ENCODE measurements at places on chromosomes 5 and 9.

DNA sequence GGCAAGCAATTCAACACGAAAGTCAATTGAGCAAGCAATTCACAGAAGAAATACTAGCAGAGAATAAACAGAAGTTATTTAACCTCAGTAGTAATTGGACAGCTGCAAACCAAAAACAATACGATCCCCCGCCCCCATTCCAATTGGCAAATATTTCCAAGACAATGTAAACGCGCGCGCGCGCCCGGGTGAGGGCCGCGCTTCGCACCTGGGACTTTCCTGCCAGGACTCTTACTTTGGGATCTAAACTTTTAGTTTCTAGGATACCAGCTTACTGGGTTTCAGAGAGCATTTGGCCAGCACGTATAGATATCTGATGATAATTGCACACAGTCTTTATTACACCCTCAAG, 8.6 kb downstream of the RUFY1 start:
- DNase-seq, result no peak

GRCh38 chr5:161544350-161544765, 2.2 kb downstream of the GABRB2 start:
- DNase-seq, result peak; percentile 23

- DNase-seq, result no peak
These were observed 699.0 kb upstream of the ARRDC3 start for GRCh38 chr5:92081958-92082712.

- no peak for DNase-seq
These were observed 633.5 kb downstream of the DTWD2 start for GRCh38 chr5:118354797-118355196.

GRCh38 chr9:91196103-91196950, 165.4 kb downstream of the AUH start:
- no peak for DNase-seq

GRCh38 chr5:150481972-150482406, 25.9 kb upstream of the NDST1 start:
- DNase-seq, result no peak

GRCh38 chr9:123335193-123335985, 20.6 kb upstream of the CRB2 start:
- DNase-seq, result no peak

DNA sequence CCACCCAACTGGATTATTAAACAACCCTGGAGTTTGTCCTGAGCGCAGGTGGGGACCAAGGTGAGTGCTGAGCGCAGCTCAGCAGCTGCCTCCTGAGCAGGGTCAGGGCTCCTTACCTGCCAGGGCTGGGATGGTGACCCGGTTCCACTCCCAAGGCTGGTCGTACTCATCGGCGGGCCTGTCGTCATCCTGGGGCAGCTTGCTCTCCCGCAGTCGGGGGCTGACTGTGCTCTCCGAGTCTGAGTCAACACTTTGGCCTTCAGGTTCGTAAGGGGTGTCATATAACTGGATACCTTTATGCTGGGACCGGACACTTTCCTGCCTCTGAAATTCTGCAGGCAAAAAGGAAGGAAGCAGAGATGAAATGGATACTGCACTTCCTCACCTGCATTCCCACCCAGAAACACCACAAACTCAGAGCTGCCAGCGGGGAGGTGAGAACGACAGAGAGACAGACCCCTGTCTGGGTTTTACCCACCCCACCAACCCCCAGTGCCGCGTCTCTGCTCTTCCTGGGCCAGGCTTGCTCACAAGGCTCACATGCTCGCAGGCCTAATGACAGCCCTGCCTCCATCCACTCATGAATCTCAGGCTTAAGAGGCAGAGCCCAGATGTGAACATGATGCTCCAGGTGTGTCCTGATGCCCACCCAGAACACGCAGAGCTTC, 70.7 kb upstream of the SLC25A51 start:
- DNase-seq, result no peak

DNA sequence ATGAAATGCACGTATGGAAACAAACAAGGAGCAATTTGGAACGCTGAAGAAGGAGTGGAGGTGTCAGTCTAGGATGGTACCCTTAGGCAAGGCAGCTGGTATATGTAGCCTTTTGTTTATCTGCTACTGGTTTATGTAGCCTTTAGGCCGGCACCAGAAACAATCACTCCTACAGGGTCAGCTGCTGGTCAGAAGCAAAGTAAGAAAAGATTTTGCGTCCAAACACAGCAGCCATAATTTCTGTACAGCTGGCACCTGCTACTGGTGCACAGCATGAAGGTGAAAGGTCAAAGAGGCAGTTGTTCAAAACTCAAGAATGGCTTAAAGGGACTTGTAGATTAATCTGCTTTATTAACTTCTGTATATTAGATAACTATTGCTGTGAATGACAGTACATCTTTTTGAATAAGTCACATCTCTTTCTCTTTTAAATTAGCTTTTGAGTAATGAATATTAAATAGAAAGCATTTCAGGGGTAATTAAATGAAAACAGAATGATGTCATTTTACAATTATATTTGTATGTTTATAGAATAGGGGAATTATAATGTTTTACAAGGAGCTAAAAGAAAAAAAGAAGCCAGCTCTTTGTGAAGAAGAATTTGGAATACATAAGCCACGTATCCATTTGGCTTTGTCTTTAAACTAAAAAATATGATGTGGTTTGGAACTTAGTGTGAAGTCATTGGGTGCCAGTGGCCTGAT, 33.1 kb upstream of the TLX3 start:
- DNase-seq, result no peak

All from SW 1271 (cell line).